ENCODE measurements at places on chromosomes 5 and 9.

DNA sequence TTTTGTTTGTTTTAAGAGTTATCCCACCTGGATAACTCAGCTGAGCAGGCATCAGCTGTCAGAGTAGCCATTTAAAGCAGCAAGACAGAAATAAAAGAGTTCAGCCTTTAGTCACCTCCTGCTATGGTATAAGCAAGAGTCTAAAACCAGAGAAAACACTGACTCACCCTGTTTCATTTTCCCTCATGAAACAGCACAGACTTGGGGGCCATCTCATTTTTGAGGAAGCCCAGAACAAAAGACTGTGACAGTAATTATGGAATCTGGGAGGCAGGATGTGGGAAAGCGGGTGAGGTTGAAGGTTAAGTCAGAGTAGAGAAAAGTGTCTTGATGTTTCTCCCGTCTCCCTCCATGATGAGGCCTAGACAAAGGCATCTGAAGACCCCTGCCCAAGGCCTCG lies 90.2 kb upstream of the FAM174A start:
- no peak for DNase-seq

- peak; percentile 4 for DNase-seq
These were observed 72.8 kb upstream of the ASTN2 start for GRCh38 chr9:117487555-117488175.

DNA sequence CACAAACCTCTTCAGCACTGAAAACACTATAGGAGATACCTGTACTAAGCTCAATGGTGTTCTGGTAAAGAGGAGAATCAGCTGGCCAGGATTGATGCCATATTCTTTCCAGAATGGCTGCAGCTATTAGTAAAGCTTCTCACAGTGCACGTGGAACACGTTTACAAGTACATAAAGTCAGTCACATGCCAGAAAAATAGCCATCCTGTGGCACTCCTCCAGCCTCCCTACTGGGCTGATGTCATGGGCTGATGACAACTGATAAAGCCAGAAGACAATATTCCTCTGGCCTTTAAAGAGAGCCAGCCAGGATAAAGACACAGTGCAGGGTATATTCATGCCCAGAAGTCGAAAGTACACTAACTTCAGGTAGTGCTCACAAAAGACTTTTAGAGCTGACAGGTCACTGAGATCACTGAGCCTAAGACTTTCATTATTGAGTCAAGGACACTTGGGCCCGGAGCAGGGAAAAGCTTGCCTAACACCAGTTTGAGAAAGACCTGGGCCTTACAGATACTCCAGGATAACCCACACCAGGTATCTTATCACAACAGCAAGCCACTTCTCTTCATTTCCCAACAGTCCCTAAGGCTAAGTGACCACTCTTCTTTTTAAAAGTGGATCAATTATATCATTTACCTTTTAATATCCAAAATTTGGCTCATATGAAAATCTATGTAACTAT lies 29.4 kb downstream of the ABITRAM start:
- DNase-seq, result no peak

DNA sequence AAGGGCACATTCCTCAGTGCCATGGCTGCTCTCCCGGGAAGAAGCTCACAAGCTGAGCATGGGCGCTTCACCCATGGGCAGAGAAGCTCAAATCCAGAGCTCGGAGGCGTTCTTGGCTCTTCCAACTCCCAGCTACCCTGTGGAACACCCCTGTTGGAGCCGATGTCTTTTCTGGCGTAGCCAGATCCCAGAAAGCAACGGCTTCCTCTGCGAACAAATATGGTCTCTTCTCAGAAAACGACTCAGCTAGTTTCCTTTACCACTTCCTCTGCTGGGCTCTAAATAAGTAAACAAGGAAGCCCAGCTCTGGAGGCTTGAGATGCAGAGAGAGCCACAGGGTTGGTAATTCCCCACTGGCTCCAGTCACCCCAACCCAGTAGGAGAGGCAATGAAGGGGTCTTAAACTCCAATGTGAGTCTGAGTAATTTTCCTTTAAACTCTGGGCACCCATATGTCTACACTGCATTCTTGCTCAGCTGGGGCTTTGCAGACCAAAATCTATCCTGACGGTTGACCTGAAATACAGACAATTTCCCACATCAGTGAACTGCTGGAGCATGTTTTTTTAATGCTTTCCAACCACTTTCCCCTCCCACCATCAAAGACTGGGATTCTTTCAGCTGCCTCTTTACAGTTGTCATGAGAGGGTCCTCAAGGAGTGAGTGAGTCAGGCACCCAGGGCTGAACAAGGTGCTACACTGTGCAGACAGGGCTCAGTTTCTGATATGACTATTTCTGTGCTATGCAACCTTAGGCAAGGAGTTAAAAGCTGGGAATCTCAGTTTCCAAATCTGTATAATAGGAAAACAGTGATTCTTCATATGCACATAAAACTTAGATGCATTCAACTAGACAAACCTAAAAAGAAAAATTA lies at the start of gene LCP2:
TSS of gene LCP2 (minus strand) at position 189 of the 874 bp plus-strand sequence. CDS start at position 23, 166 bp downstream.
- peak; percentile 64 for DNase-seq

DNA sequence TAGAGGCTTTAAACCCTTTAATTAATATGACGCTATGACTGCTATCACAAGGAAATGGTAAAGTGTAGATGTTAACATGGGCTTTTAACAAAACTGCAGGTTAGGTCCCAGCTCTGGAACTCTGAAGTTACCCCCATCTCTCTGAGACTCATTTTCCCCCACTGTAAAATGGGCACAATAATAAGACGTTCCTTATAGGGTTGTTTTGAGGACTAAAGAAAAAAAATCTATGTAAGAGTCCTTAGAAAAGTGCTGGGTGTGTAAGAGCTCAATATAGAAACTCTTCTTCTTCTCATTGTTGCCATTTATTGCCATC lies 45.8 kb upstream of the STK32A start:
- DNase-seq, result no peak

DNA sequence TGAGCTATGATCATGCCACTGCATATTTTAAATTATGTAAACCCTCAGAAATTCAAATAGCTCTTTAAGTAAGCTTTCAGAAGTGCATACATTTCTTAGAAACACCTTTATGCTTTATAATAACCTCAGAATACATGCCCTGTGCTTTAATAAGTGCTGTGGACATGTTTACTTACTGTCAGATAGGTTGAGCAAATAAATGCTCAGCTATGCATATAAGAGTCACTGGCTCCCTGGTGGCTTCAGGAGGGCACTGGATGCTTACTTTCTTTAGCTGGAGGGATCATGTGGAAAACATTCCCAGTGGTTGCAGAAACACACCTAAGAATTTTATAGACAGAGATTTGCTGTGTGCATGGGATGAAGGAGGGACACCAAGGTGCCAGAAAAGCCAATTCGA lies 74.4 kb downstream of the PDE6A start:
- no peak for DNase-seq

GRCh38 chr5:10542055-10542550 lies 21.8 kb upstream of the ANKRD33B start:
- DNase-seq, result no peak

DNA sequence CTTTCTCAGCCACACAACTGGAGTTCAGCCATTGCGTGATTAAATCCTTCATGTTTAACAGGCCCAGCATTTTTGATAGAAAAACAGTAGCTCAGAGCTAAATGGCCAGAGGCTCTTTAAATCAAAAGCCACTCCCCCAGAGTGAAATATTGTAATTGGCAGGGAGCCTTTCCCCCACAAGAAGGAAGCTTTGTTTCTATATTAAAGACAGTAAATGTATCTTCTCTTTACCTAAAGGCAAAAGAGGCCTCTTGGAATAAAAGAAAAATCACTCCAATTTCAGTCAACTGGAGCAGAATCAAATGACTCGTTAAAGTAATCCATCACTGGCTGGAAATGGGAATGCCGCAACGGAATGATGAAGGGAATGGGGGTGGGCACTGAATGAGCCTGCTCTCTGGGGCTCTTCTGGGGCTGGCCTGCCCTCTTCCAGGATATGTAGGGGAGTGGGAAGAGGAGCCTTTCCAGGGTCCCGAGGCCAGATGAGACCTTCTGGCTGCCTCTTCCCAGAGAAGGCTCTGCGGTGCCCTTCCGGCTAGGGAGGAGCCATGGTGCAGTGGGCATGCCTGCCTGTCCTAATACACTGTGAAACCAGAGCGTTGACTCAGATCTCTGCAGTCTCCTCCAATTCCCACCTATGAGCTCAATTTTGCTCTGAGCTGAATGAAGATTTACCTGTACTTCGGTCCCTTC lies 45.2 kb downstream of the ANKDD1B start:
- no peak for DNase-seq
